ENCODE measurements at places on chromosomes 12 and 14.

GRCh38 chr12:91264178-91264577 is 81.6 kb upstream of the DCN start:
- DNase-seq: peak; percentile 70

- DNase-seq: peak; percentile 69
These were observed 40.3 kb downstream of the SLC38A2 start for GRCh38 chr12:46332260-46332659.

GRCh38 chr14:76948213-76948947 is 80.1 kb downstream of the IRF2BPL start:
- no peak for DNase-seq

GRCh38 chr12:6764011-6764828 is 1.9 kb upstream of the PTMS start:
- peak; percentile 99 for DNase-seq

DNA sequence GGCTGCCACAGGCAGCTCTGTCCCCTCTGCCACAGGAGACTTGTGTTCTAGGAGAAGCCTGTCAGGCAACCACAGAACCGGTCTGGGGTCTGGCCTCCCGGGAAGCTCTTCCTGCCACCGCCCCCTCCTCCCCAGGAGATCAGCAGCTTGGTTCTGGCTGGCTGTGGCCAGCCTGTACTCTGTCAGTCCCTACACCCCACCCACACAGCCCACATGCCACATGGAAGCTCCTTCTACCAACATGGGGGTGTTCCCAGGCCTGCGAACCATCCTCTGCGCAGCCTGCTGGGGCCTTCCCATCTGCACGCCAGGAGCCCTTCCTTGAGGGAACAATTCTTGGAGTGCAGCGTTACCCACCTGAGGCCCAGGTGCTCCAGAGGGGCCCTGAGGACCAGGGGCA is 16.8 kb downstream of the TMEM106C start:
- DNase-seq: no peak

DNA sequence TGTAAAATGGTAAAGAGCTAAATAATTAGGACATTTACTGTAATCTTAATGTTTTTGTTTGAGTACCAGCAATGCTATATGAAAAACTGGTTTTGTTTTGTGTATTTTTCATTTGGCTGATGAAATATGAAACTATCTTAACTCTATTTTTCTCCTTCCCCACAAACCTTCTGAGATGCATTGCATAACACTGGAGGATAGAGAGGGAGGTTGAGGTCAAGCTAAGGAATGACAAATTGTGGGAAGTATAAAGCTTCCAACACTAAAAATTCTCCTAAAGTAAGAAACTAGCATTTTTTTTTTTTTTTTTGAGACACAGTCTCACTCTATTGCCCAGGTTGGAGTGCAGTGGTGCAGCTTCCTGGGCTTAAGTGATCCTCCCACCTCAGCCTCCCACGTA is 31.5 kb upstream of the SRP54 start:
- DNase-seq: peak; percentile 84

DNA sequence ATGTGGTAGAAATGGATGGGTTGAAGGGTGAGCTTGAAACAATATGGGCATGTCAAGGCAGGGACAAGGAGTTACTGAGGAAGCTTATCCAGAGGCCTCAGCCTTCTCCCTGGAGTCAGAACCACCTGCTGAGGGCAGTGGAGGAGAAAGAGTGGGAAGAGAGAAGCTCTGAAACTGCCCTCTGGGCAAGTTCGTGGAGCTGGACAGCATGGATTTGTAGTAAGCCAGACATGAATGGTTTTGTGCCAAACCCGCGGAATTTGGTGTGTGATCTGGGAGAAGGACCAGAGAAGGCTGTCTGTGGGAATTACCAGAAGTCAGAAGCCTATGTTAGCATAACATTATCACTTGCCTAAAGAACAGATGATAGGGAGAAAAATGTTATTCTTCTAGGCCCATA is 164.8 kb downstream of the SLC41A2 start:
- DNase-seq: peak; percentile 13

- no peak for DNase-seq
These were observed 61.8 kb upstream of the TMEM132C start for GRCh38 chr12:128205145-128205544.

GRCh38 chr12:80413462-80413861 is 30.6 kb upstream of the PTPRQ start:
- DNase-seq: no peak

GRCh38 chr14:52748647-52749292 is 18.8 kb downstream of the STYX start:
- DNase-seq: no peak

DNA sequence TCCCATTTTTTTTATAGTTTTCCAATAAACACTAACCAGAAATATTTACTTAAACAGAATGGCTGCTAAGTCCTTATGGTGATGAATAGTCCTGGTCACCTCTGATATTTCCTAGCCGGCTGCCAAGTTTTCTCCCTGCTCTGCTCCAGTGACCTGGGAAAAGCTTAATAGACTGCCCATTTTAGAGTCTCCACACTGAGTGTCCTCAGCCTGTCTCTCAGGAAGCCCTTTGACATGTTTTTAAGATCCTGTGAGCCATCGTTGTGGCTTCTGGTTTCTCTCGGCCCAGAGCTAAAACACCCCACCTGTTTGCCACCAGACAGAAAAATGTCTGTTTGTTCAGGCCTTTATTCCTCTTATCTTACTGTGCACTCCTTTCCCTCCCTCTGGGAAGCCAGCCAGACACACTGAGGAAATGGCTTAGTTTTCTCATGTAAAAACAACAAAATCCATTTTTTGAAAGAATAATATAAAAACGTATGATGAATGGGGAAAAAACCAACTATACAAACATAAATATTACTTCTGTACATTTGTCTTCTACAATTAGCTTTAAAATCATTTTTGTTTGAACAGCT is 25.4 kb upstream of the ALDH2 start:
- peak; percentile 56 for DNase-seq

GRCh38 chr14:74804219-74804825 is 41.2 kb downstream of the YLPM1 start:
- peak; percentile 87 for DNase-seq

DNA sequence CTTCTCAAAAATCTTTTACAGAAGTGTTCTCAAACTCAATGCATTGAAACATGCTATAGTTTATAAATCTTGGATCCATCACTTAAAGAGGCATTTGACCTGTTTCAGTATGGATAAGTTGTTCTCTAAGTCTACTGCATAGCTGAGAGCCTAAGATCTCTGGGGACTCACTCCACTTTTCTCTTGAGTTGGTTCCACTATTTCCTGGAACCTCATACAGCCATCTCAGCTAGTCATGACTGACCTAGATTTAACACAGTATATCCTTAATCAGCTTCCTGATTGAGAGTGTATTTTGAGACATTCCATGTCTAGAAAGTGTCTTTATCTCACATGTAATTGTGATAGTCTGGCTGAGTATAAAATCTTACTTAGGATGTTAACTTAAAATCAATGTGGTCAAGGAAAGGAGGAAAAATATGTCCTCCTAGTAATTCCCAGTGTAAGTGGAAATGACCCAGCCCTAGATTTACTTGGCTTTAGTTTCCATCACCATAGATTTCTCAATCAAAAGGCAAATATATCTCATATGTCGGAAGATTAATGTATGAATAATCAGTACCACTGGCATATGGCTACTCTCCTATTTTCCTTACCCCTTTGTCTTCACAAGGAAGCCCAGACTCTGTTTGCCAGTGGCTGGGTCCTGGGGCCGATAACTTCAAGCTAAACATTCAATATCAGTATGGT is 61.9 kb downstream of the KICS2 start:
- DNase-seq: no peak

DNA sequence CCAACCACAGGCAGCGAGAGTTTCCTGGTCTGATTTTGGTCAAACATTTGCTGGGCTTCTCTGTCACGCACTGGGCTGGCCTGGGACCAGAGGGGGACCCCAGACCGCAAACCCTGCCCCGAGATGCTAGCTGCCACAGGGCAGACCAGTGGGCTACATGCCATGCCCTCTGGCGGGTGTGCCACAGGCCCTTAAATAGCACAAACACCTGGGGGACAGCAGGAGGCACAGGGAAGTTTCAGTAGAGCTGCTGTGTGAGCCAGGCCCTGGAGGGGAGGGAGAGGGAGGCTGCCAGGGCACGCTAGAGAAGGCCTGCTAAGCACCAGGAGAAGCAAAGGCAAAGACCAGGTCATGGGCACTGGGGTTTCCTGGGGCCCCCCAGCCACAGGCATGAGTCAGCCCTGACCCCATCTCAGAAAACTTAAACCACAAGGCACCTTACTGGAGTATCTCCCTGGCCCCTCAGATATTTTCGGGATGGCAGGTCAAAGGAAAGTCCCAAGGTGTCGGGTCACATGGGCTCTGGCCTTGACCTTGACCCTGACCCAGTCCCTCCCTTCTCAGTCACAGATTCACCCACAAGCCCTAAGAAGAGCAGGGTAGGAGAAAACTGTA is 29.2 kb downstream of the ITPK1 start:
- no peak for DNase-seq

GRCh38 chr14:80522411-80522810 is 311.1 kb upstream of the DIO2 start:
- DNase-seq: no peak

DNA sequence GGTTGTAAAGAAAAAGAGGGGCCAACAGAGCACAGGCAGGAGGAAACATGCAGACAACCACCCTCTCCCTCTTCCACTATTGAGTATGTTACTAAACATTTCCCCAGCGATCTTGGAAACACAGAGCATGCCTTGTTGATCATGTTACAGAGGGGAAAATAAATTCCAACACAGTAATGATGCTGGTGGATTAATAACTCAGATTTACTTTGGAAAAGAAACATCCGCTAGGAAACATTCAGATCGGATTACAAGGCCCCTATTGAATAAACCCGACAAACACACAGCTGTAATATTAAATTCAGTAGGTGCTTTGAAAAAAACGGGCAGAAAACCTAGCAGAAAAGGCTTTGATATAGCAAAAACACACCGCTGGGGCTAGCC is 5.4 kb downstream of the BMP4 start:
- no peak for DNase-seq

GRCh38 chr12:95653771-95654546 is 102.7 kb upstream of the USP44 start:
- peak; percentile 90 for DNase-seq

- DNase-seq: no peak
These were observed 8.9 kb downstream of the TRIM9 start for GRCh38 chr14:51086044-51086443.

GRCh38 chr14:24439830-24440605 is 2.6 kb downstream of the SDR39U1 start:
- no peak for DNase-seq

- no peak for DNase-seq
These were observed 135.6 kb downstream of the ESR2 start for GRCh38 chr14:64158608-64159007.

Data from choroid plexus epithelial cell (primary cell).